ENCODE measurements at places on chromosomes 5 and 9. TPM values are rescaled to one million over a fixed set of nuclear protein-coding genes. Genes with fewer than 3 reads are reported as not detected.
A peak's percentile ranks its signal among the peaks of the same experiment; 100 is the strongest.

- no peak for DNase-seq
- H3K27me3 ChIP-seq: peaks cover 5% of the 10 kb centered on the region
- no peak overlapping the region for H3K27ac ChIP-seq
- no peaks in the 10 kb centered on the region for H3K36me3 ChIP-seq
- H3K4me1 ChIP-seq: no peaks in the 10 kb centered on the region
- no peak overlapping the region for H3K4me3 ChIP-seq
Measured at GRCh38 chr5:67815455-67816391, 399.8 kb upstream of the PIK3R1 start.

GRCh38 chr5:32601623-32602295 lies 16.4 kb downstream of the SUB1 start:
- DNase-seq: no peak
- no peaks in the 10 kb centered on the region for H3K27me3 ChIP-seq
- no peak overlapping the region for H3K27ac ChIP-seq
- peaks cover 86% of the 10 kb centered on the region for H3K36me3 ChIP-seq

DNA sequence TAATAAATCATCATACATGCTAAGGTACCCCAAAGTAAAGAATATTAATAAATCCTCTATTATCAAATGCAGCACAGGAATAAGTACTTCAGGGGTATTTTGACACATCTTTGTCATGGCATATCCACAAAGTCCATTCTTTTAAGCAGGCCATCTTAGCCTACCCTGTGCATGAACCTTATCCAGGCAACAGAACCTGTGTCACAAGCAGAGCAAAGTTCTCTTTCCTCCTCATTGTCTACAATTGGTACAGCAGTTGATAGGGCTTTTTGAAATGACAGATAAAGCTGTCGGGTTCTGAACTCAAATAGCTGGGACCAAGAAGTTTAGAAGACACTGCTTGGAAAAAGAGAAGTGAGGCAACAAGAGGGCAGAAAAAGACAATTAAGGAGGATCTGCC lies 30.8 kb upstream of the PURA start:
- peaks cover 30% of the 10 kb centered on the region for H3K27me3 ChIP-seq
- no peaks in the 10 kb centered on the region for H3K36me3 ChIP-seq
- H3K4me3 ChIP-seq: no peak overlapping the region
- no peaks in the 10 kb centered on the region for H3K4me1 ChIP-seq
- DNase-seq: no peak

DNA sequence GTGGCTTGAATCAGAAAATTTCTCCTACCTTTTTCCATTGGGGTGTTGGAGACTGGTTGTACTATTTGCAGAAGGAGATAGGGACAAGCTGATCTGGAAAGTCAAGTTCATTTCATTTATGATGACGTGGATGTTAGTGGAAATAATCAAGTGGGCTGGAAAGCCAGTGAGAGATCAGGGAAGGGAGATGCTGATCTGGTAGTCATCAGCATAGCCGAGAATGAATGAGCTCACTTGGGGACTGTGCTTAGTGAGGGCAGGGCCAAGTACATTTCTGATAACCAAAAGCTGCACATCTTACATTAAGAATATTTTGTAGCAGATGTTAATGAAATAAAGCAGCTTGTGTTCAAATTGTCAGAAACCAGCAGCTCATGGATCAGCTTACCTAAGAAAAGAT lies 12.1 kb downstream of the MAN2A1 start:
- H3K36me3 ChIP-seq: no peaks in the 10 kb centered on the region
- peak overlapping the region; percentile 27 for H3K4me3 ChIP-seq
- no peaks in the 10 kb centered on the region for H3K27me3 ChIP-seq
- H3K4me1 ChIP-seq: peaks cover 77% of the 10 kb centered on the region
- H3K27ac ChIP-seq: no peak overlapping the region

GRCh38 chr5:116539222-116539621 lies 35.4 kb downstream of the SEMA6A start:
- no peak overlapping the region for H3K4me3 ChIP-seq
- no peak overlapping the region for H3K27ac ChIP-seq
- no peaks in the 10 kb centered on the region for H3K27me3 ChIP-seq
- no peaks in the 10 kb centered on the region for H3K36me3 ChIP-seq

GRCh38 chr5:53542926-53543325 lies 17.5 kb upstream of the NDUFS4 start:
- no peaks in the 10 kb centered on the region for H3K4me1 ChIP-seq
- no peak overlapping the region for H3K4me3 ChIP-seq
- no peak for DNase-seq
- H3K27me3 ChIP-seq: peaks cover 14% of the 10 kb centered on the region
- no peak overlapping the region for H3K27ac ChIP-seq
- no peaks in the 10 kb centered on the region for H3K36me3 ChIP-seq

GRCh38 chr5:7886849-7887475 lies 18.0 kb downstream of the MTRR start:
- no peak overlapping the region for H3K27ac ChIP-seq
- peaks cover 7% of the 10 kb centered on the region for H3K4me1 ChIP-seq
- H3K27me3 ChIP-seq: no peaks in the 10 kb centered on the region
- H3K4me3 ChIP-seq: no peak overlapping the region
- peak; percentile 13 for DNase-seq

DNA sequence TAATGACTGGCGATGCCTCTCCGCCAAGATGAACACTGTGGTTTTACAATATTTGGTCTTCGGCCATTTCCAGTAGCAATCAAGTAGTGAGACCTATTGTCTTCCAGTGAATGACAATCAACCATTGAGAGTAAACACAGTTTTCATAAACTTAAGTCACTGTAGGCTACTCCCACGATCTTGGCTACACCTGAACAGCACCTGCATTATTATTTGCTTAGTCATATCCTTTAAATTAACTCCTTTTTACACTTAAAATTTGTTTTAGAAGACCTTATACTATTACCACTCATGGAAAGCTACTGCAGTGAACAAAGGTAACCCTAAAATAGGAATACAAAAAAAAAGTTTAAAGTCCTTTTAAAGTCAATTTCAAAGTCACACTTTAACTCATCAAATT lies 58.2 kb downstream of the ZNF354C start:
- no peak overlapping the region for H3K4me3 ChIP-seq
- H3K27ac ChIP-seq: no peak overlapping the region
- no peaks in the 10 kb centered on the region for H3K4me1 ChIP-seq

- no peaks in the 10 kb centered on the region for H3K36me3 ChIP-seq
- no peak for DNase-seq
- no peak overlapping the region for H3K27ac ChIP-seq
- no peak overlapping the region for H3K4me3 ChIP-seq
- H3K4me1 ChIP-seq: no peaks in the 10 kb centered on the region
- H3K27me3 ChIP-seq: peaks cover 21% of the 10 kb centered on the region
Measured at GRCh38 chr5:73895471-73895870, 269.5 kb downstream of the ARHGEF28 start.

DNA sequence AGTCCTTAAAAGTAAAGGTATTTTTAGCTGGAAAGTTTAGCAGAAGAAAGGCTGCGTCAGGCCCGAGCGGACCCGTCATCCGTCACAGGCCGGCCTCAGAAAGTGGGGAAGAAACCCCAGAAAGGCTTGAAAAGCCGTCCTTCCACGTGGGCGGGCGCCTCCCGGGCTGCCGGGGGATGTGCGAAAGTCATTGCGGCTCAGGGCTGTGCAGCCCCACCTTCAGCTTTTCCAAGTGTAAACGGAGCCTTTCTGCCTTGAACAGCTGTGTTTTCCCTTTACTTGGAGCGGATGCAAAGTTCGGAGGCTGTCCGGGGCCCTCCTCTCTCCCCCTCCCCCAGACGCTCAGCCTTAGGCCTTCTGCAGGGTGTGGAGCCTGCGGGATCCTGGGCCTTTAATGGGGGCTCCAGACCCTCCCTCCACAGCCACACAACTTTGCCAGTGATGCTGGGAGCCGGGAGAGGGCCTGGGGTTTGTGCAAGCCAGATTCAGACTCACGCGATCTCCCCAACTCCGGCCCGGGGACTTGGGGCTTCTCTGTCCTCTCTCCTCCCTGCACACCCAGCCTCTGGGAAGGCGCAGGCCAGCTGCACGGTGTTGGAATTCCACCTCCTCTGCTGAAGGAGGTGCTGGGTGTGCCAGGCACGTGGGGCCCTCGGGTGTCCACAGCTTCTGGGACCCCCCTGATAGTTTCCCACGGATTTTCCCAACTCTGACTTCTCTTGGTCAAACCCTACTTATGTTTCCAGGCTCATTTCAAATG lies 95.5 kb upstream of the RAPGEF1 start:
- no peaks in the 10 kb centered on the region for H3K36me3 ChIP-seq
- no peaks in the 10 kb centered on the region for H3K4me1 ChIP-seq
- H3K4me3 ChIP-seq: no peak overlapping the region
- peaks cover 3% of the 10 kb centered on the region for H3K27me3 ChIP-seq

DNA sequence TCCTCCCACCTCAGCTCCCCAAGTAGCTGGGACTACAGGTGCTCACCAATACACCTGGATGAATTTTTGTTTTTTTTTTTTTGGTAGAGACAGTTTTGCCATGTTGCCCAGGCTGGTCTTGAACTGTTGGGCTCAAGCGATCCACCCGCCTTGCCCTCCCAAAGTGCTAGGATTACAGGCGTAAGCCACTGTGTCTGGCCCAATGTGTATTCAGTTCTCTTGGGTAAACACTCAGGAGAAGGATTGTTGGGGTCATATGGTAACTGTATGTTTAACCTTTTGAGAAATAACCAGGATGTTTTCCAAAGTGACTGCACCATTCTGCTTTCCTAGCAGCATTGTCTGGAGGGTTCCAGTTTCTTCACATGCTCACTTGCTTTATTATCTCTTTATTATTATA lies 67.4 kb downstream of the TNPO1 start:
- no peak for DNase-seq
- no peaks in the 10 kb centered on the region for H3K4me1 ChIP-seq
- no peaks in the 10 kb centered on the region for H3K27me3 ChIP-seq

DNA sequence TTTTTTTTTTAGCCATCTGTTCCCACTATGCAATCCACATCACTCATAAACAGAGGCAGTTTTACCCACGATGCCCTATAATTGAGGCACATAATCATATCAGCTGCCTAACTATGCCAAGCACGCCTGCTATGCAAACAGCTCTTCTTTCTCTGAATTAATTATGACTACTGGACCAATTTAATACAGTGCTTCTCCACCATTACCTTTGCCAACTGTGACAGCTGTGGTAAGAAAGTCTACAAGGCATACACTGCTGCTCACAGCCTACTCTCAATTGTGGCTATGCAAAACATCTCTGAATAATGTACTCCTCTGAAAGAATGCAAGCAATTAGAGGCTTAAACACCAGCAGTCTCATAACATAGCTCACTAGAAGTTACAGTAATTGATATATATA lies 97.1 kb downstream of the DTWD2 start:
- H3K27me3 ChIP-seq: no peaks in the 10 kb centered on the region
- no peak overlapping the region for H3K4me3 ChIP-seq
- H3K27ac ChIP-seq: no peak overlapping the region
- H3K4me1 ChIP-seq: no peaks in the 10 kb centered on the region
- DNase-seq: no peak

- peaks cover 85% of the 10 kb centered on the region for H3K4me1 ChIP-seq
- DNase-seq: no peak
- no peaks in the 10 kb centered on the region for H3K27me3 ChIP-seq
- H3K27ac ChIP-seq: peak overlapping the region; percentile 18
- no peak overlapping the region for H3K4me3 ChIP-seq
Measured at GRCh38 chr5:6732634-6733410, 19.6 kb downstream of the TENT4A start.

- H3K36me3 ChIP-seq: no peaks in the 10 kb centered on the region
- H3K4me3 ChIP-seq: no peak overlapping the region
- no peak for DNase-seq
- no peak overlapping the region for H3K27ac ChIP-seq
Measured at GRCh38 chr5:73654819-73655318, 28.9 kb downstream of the ARHGEF28 start.

GRCh38 chr9:107437716-107438115 lies 51.9 kb downstream of the KLF4 start:
- H3K27me3 ChIP-seq: peaks cover 6% of the 10 kb centered on the region
- no peak for DNase-seq
- H3K36me3 ChIP-seq: no peaks in the 10 kb centered on the region
- H3K27ac ChIP-seq: no peak overlapping the region

DNA sequence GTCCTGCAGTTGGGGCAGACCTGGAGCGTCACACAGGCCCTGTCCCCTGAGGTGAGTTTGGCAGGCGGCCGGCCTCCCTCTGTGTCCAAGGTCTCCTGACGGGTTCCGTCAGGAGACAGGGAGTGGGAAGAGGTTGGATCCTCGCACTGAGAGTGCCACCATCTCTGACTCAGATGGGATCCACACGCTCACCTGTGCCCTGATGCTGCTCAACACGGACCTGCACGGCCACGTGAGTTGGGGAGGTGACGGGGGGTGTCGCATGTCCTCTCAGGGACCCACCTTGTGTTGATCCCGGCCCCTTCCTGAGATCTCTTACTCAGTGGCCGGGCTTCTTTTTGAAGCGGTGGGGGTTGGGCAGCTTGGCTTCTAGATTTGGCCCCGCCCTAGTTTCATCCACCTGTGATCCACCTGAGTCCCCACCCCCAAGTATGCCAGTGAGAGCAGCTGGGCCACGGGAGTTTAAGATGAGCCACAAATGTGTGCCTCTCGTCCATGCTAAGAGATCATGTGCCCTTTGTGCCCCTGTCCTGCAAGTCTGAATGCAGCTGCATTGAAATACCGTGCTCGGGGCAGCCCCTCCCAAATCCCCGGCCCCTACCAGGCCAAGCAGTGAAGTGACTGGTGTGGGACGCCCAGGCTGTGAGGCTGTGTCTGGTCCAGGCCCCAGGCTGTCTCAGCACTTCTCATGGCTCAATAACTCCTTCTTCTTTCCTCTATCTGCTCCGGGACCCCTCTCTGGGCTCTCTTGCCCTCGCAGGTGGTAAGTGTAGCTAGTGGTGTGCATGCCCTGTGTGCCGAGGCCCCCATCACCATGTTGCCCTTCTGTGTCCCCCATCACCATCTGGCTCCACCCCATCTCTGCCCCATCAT lies 27.2 kb downstream of the PSD2 start:
- no peak overlapping the region for H3K4me3 ChIP-seq
- no peak overlapping the region for H3K27ac ChIP-seq
- H3K27me3 ChIP-seq: peaks cover 2% of the 10 kb centered on the region
- no peak for DNase-seq
- no peaks in the 10 kb centered on the region for H3K36me3 ChIP-seq
- peaks cover 3% of the 10 kb centered on the region for H3K4me1 ChIP-seq

- H3K27ac ChIP-seq: no peak overlapping the region
- no peaks in the 10 kb centered on the region for H3K4me1 ChIP-seq
- H3K27me3 ChIP-seq: peaks cover 17% of the 10 kb centered on the region
- no peak for DNase-seq
- no peak overlapping the region for H3K4me3 ChIP-seq
Measured at GRCh38 chr5:173997331-173997730, 8.4 kb downstream of the C5orf47 start.

DNA sequence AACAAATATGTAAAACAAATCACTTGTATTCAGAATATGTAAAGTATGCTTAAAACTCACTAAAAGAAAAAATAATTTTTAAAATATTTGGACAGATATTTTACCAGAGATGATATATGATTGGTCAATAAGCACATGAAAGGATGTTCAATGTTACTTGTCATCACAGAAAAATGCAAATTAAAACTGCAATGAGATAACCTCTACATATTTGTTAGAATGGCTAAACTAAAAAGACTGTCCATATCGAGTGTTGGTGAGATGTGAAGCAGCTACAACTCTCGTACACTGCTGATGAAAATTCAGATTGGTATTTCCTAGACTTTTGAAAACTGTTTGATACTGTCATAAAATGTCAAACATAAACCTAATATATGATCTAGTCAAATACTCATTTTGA lies 685.1 kb downstream of the DTWD2 start:
- no peak overlapping the region for H3K4me3 ChIP-seq
- no peak overlapping the region for H3K27ac ChIP-seq
- no peaks in the 10 kb centered on the region for H3K27me3 ChIP-seq
- DNase-seq: no peak
- H3K36me3 ChIP-seq: no peaks in the 10 kb centered on the region
- no peaks in the 10 kb centered on the region for H3K4me1 ChIP-seq

COL5A1 gene
- 0.26 TPM for total RNA-seq

GAPT gene
- 2.0 TPM for total RNA-seq

SIT1 gene
- total RNA-seq: 25.4 TPM

PCDHAC1 gene
- total RNA-seq: not detected

SLC6A7 gene
- total RNA-seq: not detected

VCAN gene
- total RNA-seq: 0.39 TPM

TAF11L6 gene
- not detected for total RNA-seq

CD274 gene
- 3.9 TPM for total RNA-seq

All from naive thymus-derived CD8-positive, alpha-beta T cell (primary cell).